ENCODE measurements at places on chromosomes 6 and 20.
A peak's percentile ranks its signal among the peaks of the same experiment; 100 is the strongest.

GRCh38 chr6:33977606-33978411 lies 168.1 kb downstream of the GRM4 start:
- DNase-seq: no peak

DNA sequence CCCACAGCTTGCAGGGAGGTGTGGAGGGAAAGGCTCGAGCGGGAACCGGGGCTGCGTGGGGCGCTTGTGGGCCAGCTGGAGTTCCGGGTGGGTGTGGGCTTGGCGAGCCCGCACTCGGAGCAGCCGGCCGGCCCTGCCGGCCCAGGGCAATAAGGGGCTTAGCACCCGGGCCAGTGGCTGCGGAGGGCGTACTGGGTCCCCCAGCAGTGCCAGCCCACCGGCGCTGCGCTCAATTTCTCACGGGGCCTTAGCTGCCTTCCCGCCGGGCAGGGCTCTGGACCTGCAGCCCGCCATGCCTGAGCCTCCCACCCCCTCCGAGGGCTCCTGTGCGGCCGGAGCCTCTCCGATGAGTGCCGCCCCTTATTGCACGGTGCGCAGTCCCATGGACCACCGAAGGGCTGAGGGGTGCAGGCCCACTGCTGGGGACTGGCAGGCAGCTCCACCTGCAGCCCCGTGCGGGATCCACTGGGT lies 1242.2 kb upstream of the EYS start:
- no peak for DNase-seq

DNA sequence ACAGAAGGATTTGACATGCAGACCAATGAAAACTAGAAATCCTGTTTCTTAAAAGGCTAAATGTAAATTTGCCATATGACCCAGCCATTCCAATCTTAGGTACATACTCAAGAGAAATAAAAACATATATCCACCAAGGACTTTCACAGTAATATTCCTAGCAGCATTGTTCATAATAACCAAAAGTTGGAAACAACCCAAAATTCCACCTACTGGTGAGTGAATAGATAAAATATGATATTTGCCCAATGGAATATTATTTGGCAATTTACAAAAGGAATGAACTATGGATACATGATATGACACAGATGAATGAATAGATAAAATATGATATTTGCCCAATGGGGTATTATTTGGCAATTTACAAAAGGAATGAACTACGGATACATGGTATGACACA lies 22.7 kb downstream of the MTCL3 start:
- no peak for DNase-seq

- DNase-seq: no peak
Observed at GRCh38 chr6:169164986-169165385, 88.7 kb downstream of the THBS2 start.

DNA sequence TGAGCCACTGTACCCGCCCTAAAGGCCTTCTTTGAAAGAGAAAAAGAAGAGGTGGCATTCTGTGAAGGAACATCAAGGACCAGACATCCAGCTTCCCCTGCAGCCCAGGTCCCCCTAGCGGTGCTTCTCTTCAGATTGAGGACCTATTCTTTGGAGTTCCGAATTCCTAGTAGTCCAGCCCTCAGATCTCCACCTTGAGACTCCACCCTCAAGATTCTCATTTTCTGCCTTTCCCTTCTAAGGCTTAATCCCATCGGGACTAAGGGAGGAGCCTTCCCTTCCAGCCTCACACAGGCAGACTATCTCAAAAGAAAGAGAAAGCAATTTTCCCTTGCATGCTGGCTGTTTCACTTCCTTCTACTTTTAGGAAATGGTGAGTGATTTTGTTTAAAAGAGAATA lies 32.5 kb downstream of the MUC22 start:
- peak; percentile 35 for DNase-seq

DNA sequence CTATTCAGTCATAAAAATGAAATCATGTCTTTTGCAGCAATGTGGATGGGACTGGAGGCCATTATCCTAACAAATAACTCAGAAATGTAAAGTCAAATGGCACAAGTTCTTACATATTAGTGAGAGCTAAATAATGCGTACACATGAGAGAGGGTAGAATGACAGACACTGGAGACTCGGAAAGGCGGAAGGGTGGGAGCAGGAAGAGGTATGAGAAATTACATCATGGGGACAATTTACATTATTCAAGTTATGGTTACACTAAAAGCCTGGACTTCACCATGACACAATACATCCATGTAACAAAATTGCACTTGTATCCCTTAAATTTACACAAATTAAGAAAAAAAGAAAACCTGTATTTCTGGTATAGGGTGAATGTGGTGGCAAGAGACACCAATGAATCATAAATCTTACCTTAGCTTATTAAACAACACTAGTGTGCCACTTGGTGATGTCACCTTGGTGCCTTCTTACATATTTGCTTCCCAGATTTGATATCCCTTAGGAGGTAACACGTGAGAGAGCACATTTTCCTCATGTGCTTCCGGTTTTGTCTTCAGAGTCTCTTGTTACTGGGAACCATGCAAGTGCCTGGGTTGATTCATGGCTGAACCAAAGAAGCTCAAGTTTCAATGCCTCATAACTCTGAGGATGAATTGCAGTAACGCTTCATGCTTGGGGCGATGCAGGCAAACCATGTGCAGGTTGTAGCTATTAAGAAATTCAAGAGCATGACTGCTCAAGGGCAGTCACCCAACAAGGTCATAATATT lies 84.6 kb downstream of the DCDC2 start:
- no peak for DNase-seq

- DNase-seq: no peak
Observed at GRCh38 chr6:106005013-106005412, 81.1 kb upstream of the PRDM1 start.

GRCh38 chr6:151763938-151764680 lies 43.4 kb upstream of the ESR1 start:
- DNase-seq: peak; percentile 92

DNA sequence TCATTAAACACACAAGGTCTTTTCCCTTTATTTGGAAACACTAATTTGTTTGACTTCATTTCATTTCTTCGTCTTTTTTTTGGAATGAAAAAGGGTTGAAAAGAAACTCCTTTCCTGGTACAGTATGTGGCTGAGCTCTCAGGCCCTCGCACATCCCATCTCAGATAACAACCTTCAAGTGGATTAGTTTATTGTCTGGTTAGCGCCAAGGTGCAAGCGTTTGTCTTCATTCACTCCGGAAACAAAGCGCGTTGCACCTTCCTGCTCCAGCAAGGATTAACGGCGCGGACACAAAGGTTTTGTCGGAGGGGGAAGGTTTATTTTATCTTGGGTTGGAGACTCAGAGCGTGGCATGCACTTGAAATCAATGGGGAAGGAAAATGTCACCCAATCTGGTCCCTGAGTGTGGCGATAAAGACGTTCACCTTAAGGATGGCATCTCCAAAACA lies 5.3 kb upstream of the NKX2-2 start:
- DNase-seq: no peak

GRCh38 chr6:7238526-7238899 lies 74.5 kb downstream of the SSR1 start:
- no peak for DNase-seq

GRCh38 chr6:29376003-29376402 lies 912 bp upstream of the OR12D3 start:
- DNase-seq: no peak

DNA sequence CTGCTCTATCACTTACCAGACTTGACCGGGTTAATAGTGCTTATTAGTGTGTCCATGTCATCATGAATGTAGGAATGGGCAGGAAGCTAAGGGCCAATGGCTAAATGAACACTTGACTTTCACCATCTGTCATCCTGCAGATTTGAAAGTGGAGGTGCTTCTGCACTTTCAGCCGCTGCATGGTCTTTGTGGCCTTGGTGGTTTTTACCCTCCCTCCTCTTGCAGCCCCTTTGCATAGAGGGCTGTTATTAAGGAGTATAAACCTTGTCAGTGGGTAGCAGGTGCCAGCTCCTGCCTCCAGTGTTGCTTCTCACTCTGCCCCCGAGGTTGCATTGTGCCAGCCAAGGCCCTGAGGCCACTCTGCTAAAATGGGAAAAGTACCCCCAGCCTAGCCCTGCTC lies 122.2 kb upstream of the TNFAIP3 start:
- DNase-seq: no peak

DNA sequence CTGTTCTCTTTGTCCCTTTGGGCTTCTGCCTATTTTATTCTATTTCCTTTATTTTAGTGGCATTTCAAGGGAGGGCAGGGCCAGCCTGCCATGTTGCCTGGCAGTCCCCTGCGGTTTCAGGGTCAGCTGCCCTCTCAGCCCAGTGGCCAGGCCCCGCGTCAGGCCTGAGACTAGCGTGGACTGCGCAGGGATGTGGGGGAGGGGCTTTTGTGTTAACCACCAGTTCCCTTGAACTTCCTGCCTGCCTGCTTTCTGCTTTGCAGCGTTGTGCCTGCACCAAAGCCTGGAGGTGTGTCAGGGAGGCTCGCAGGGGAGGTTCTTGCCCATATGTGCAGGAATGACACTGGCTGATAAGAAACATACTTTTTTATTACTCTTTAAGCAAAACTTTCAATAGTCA lies 157.6 kb downstream of the SLC35B3 start:
- DNase-seq: no peak

DNA sequence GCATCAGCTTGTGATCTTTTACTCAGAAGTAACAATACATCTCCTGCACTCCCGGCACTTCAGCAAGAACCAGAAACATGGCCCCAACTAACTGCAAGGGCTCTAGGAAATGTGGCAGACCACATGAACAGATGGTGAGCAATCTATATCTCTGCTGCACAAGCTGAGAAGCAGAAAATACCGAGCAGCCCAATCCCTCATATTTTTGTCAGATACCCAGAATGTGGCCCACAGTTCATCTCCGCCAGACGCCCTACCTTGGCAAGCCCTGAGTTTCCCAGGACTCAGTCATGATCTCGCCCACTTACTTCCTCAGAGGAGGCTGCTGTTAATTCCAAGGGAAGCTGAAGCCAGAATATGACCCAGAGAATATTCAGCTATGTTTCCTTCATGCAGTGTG lies 63.1 kb upstream of the PHACTR1 start:
- DNase-seq: no peak

DNA sequence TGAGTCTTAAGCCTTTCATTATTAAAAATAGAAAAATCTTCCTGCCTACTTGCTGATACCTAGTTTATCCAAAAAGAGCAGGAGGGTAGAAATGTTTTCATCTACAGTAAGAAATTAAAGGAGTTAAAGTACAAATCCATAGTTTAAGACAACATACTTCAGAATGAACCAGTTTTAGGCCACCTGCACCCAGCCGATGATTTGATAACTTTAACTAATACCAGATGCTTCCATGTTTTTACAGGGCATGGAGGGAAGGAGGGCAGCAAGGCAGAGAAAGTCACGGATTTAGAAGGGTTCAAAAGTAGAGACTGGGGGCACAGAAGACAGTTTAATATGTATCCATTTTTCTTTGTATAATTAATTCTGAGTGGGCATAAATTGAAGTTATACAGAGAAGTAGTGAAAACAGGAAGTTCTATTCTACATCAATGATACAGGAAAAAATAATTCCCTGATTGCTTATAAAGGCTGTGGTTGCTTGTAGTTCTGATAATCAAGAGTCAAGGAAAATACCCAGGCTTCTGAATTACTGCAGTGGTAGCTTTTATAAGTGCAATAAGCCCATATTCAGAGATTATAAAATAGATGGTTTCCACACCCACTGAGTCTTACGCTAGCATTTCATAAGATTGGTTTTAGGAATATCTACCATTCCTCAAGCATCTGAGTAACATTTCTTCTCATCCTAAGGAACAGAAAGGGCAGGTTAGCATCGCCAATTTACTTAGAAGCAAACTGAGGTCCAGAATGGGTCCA lies 72.0 kb downstream of the GMDS start:
- no peak for DNase-seq

Measured in iPS DF 6.9 (cell line).